ENCODE measurements at places on chromosomes 7 and 10.

- DNase-seq = no peak
These were observed 162.0 kb downstream of the TEX36 start for GRCh38 chr10:125520968-125521367.

- DNase-seq = no peak
These were observed 238.0 kb upstream of the INHBA start for GRCh38 chr7:41940760-41941343.

DNA sequence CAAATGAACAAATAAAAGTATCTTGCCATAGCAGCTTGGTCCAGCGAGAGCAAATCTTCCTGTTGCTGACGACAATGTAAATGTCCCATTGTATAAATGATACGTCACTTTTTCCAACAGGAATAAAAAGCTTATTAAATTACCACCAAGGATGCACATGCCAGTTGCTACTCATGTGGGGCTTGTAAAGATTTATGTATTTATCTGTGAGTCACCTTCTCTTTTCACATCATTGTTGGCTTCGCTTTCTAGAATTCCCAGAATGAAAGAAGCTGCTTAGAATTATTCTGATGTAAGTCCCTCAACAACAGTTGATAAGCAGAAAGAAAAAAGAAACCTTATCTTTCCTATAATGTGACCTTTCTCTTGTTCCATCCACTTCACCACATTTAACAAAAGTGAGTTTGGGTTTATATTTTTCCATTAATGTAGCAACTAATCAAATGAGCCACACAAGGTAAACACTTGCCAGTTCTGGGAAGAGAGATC, 22.4 kb downstream of the DNAJC12 start:
- DNase-seq = no peak

DNA sequence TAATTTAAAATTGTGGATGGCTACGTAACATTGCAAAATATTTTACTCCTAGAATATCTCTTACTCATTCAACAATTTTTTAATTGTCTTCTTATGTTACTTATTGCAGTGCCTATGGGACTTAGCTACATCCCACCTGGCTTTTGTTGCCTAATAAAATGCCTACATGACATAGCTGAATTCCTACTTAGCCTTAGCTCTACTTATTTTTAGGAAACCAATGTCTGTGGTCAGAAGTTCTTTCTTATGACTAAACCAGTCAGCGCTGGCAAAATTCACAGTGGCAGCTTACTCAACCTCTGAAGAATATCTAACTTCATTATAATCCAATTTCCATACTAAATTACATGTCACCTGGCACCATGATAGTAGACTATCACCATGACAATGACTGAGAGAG, 1612.4 kb upstream of the LRRTM3 start:
- DNase-seq = no peak

DNA sequence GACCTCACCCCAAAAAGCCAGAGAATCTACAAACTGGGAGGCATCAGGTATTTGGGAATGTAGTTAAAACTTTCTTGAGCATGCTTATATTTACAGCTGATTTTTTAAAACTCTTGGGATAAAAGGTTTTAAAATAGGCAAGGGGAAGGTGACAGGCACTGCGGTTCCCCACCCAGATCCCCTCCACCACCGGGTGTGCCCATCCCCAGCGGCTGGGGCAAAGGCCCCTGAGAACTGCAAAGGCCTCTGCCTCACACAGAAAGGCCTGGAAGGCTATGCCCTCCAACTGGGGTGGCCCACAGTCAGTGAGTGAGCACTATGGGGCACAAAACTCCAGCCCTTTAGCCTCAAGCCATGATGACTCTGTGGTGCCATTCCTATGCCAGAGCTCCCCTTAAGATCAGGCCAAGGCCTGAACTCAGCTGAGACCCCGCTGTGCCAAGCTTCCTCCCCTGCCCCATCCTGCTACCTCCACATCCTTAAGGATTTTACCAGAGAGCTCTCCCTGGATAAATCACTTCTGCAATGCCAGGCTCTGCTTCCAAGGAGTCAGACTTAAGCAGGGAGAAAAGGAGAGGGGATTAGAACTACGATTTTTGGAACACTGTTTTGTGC, 299.1 kb downstream of the GRID1 start:
- no peak for DNase-seq

- no peak for DNase-seq
These were observed 348.2 kb downstream of the PTPRN2 start for GRCh38 chr7:158239290-158239981.

DNA sequence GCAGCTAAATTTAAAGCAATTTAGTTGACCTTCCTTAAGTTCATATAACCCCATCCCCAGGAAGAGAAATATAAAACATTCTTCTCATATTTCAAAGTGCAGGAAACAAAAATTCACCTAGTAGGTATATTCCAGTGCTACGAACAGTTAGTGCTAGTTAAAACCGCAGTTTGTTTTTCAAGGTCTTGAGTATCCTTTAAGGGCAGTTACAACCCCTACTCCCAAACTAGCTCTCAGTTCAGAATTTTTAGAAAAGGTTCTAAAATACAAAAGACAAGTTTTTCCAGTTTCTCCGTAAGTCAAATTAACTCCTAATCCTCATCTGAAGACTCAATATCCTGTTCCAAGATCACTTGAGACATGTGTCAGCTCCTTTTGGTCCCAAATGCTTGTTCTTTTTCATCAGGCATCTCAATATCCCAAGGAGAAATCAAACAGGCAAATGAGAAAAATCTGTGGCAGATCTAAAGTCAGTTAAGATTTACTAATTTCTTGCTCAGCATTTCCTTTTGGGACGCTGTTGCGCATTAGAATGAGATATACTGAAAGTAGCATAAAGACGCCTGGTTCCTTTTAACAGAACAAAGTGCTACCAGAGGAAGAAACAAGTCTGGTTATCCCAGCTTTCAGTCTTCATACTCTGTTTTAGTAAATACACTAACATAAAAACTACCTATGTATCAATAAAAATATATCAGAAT, 51.8 kb downstream of the ARHGAP12 start:
- no peak for DNase-seq

DNA sequence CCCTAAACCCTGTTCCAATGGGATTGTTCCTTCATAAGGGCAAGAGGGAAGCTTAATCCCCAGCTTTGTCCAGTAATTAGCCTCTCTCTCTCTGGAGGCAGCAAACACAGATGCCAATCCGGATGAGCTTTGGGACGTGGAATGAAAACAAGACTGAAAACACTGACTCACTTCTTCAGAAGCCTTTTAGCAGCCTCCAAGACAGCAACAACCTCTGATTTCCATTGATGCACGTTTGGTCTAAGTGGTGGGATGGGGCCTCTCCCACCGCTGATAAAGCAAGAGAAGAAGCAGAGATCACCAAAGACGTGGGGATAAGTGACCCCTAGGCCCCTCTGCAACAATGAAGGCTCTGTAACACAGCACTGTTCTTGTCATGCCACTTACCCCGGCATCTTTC, 5.8 kb upstream of the GFRA1 start:
- no peak for DNase-seq

DNA sequence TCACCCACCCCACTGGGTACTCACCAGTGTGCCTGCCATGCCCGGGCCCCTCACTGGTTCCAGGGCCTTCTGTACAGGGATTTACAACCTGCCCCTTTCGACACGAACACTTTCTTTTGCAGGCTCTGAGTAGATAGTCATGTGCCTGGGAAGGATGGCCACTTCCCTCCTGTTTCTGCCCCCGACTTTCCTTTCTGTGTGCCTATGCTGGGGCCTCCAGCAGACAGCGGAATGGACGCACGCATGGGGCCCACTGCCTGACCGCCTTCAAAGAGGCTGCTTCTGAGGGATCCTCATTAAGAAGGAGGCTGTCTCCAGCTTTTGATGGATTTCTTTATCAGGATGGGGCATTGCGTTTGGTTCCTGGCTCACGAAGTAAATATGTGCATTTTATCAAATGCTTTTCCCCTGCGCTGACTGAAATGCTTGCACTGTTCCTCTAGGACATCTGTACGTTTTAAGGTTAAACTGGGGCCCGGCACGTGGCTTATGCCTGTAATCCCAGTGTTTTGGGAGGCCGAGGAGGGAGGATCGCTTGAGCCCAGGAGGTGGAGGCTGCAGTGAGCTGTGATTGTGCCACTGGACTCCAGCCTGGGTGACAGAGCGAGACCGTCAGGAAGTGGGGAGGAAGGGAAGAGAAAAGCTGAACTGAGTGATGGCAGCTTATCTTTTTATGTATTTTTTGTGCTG, 29.4 kb upstream of the NKX6-2 start:
- no peak for DNase-seq

GRCh38 chr7:101990811-101991418, 173.5 kb downstream of the CUX1 start:
- peak; percentile 45 for DNase-seq

- no peak for DNase-seq
These were observed 594 bp upstream of the RP9 start for GRCh38 chr7:33109758-33110238.

DNA sequence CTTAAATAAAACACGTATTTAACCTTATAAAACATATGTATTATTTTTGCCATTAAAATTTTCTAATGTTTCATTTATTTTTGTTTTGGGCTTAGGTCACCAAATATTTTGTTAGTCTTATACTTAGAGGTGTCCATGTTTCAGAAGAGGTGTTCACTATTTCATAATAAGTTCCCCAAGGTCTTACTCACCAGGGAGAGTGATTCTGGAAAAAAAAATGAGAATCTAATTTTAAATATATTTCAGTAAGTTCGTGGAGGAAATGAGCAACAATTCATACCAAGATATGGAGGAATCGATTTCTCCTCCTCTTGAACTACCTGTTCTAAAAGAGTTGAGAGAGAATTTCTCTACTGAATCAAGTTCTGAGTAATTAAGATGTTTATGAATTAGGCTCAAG, 271.6 kb upstream of the SLC26A5 start:
- no peak for DNase-seq

GRCh38 chr7:141999058-141999623, 3.5 kb downstream of the MGAM start:
- no peak for DNase-seq

DNA sequence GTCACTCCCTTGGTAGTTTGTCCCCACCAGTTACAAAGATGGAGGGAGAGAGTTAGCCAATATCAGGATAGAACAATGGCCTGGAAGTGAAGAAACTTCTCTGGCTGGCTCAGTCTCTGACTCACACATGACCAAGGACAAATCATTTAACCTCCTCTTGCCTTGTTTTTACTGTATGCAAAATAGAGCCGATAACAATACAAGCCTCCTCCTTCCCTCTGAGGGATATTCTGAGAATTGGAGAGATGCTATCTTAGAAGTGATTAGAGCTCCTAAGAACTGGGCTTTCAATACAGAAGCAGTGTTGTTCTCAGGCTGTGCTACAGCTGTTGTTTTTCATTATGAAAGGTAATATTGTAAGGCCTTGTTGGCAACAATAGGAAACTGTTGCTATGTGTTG, 87.7 kb upstream of the EGR2 start:
- DNase-seq = no peak

- no peak for DNase-seq
These were observed at the start of gene GPR158 for GRCh38 chr10:25174461-25175230. Gene GPR158 (plus strand): TSS chr10:25175001. CDS start chr10:25175421, 420 bp downstream.

- DNase-seq = no peak
These were observed 82.3 kb downstream of the KMT2E start for GRCh38 chr7:105096306-105096705.

DNA sequence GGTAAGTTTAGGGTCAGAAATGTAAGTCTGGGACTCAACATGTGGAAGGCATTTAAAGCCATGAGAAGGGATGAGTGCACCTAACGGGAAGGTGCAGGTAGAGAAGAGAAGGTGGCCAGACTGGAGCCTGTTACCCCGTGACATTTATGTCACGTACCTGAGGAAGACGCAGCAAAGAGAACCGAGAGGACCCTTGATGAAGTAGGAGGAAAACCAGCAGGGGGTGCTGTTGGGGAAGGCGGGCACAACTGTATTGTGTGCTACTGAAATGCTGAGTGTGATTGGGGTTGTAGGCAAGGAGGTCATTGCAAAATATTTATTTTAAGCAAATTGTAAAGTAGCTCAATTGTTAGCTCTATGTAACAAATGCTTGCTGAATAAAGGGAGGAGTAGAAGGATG, 338.2 kb upstream of the PRKCQ start:
- DNase-seq = no peak

DNA sequence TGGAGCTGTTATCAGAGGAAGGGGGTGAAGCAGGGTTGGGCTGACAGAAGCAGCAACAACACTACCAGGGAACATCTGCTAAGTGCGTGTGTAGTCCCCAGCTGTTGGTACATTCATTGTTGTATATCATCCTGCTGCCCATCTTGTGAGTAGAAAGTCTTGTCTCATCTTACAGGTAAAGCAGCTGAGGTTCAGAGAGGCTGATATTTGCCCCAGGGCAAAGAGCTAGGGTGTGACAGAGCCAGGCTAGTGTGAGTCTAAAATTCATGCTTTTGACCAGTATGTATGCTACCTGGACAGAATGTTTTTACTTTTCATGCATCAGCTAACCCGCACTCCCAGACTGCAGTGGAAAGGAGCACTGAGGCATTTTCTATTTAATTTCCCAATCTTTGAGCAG, 221.6 kb downstream of the STK31 start:
- no peak for DNase-seq

GRCh38 chr7:36752026-36752711, 27.9 kb upstream of the AOAH start:
- no peak for DNase-seq

- DNase-seq = no peak
These were observed 227.0 kb upstream of the AOAH start for GRCh38 chr7:36951257-36951697.

- DNase-seq = no peak
These were observed 95.8 kb downstream of the CFAP58 start for GRCh38 chr10:104449391-104449790.

DNA sequence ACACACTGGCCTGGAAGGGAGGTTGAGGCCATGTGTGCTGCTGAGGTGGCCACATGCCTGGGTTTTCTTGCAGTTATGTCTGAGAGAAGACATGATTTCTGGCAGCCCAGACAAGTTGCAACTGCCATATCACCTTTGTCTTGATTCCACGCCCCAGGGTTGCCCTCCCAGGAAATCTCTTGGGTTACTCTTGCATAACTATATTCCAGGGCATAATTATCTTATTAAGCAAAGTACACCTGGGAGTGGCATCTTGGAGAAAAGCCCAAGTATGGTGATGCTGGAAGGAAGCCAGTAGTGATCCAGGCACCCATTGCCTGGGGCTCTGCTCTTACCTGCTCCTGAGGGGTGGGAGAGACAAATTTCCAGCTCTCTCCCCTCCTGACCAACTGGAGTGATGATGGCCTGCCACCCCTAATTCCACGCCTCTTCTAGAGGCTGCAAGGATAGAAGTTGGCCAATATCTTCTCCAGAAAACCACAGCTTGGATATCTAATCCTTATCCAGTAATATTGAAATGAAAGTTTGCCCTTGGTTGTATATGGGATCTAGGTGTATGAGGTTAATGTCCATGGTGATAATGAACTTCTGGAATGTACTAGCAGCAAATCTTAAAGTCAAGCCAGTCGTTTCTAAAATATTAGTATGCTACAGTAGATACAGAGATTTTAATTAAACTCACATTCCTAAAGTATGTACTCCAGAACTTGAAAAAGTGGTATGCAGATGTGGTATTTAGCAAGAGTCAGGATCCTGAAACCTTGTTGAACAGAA, 5.0 kb downstream of the AKR1B10 start:
- no peak for DNase-seq

Measured in GF-D8 (cell line).